C1 segment of cervical spinal cord (tissue), 14 donors: ENCODE measurements at places on chromosomes 6 and 20.

- no peak for DNase-seq
Measured at GRCh38 chr6:19968201-19968600, 131.0 kb downstream of the ID4 start.

DNA sequence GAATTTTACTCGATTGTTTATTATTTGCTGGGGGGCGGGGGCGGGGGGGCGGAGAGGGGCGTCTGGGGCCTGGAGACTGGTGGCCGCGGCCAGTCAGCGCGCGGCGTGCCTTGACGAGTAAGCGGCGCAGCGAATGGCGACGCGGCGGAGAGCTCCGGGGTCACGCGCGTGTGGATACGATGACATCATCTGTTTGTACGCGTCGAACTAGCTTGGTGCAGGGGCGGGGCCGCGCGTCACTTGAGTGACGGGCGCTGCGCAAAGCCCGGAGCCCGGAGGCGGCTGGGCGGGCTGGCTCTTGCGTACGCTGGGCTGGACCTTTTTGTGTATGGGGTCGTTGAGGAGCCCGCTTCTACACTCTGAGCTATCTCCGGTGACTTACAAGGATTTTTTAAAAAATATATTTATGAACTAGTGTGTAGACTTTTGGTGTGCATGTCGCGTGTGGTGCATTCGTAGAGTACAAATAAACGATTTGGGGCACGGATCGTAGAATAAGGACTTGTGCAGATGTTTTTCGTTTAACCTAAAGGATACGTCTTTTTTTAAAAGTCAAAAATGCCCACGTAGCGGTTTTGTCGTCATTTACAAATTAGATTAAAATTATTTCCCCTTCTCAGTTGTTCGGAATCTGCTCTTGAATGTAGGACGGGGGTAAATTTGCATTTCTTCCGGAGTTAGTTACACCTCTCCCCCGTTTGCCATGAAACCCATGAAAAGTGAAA is 2.2 kb upstream of the FOXO3 start:
- peak; percentile 98 for DNase-seq

- no peak for DNase-seq
Measured at GRCh38 chr6:168700880-168701279, 259.9 kb downstream of the SMOC2 start.

DNA sequence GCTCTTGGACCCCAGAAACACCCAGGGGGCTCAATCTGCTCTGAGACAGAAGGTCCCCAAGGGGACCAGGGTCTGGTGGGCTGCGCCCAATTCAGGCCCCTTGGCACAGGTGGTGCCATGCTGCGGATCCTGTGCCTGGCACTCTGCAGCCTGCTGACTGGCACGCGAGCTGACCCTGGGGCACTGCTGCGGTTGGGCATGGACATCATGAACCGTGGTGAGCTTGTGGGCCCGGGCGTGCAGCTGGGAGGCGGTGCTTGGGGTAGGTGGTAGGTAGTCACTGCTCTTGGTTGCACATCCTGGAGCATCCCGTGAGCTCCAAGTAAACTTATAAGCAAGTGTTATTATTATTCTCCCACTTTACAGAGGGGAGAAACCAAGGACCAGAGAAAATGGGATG is at the start of gene BPIFB6:
Gene BPIFB6 (plus strand): TSS at position 118 of the 400 bp plus-strand sequence. CDS start 0 bp downstream, at position 118.
- DNase-seq = no peak

GRCh38 chr6:146545581-146545980 is 1.9 kb downstream of the RAB32 start:
- no peak for DNase-seq

DNA sequence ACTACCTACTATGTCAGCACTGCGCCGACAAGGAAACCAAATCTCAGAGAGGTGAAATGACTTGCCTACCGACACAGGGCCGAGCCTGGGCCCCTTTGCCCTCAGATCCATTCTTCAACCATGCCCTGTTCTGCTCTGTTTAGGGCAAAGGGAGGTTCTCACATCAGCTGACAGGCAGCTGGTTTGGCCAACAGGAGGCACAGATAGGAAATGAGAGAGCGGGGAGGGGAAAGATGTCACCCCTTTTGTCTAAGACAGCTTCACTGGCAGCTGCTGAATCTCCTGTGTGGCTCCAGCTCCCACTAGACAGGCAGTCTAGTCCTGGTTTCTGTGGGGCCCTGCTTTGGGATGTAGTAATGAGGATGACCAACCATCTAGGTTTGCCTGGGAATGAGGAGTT is 158.7 kb downstream of the TMEM200A start:
- DNase-seq = no peak

- DNase-seq = no peak
Measured at GRCh38 chr6:107653183-107653580, 163.3 kb downstream of the SOBP start.

GRCh38 chr20:22679197-22679596 is 94.8 kb upstream of the FOXA2 start:
- DNase-seq = no peak

DNA sequence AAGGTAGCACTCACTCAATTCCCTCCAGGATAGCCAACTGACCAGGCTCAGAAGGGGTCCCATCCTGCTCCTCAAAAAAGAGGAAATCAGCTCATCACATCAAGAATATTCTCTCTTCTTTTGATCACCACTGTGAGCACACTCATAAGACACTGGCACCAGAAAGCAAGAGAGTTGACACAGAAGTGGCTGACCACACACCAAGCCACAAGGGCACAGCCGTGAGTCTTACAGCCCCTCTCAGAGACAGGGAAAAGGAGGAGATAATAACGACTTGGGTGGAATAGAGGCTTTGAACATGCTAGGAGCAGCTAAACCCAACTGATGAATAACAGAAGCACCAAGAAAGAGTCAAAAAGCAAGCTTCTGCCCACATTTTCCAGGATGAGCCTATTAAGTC is 249.1 kb upstream of the PREP start:
- no peak for DNase-seq

DNA sequence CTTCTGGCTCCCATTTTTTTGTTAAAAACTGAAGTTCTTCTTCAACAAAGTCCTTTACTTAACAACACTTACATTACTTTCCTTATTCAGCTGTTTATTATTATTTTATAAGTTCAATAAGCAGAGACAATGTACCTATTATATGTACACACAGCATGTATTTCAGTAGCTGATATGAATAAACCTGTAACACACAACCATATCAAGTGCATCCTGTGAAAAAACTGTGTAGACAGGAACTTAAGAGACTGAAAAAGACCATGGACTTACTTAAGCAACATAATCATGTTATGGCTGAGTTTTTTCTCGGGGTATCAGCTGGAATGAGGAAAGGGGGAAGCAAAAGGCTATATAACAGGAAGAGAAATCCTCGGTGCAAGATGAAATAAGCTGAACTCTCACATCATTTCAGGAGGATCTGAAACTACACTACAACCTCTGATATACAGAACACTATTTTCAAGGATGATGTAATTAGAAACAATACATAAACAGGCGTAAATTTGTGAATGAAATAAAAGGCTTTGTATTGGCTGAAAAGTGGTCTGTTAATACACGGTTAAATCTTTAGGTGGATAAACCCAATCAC is 70.9 kb downstream of the REV3L start:
- no peak for DNase-seq

- no peak for DNase-seq
Measured at GRCh38 chr20:47600967-47601547, 99.4 kb downstream of the NCOA3 start.

DNA sequence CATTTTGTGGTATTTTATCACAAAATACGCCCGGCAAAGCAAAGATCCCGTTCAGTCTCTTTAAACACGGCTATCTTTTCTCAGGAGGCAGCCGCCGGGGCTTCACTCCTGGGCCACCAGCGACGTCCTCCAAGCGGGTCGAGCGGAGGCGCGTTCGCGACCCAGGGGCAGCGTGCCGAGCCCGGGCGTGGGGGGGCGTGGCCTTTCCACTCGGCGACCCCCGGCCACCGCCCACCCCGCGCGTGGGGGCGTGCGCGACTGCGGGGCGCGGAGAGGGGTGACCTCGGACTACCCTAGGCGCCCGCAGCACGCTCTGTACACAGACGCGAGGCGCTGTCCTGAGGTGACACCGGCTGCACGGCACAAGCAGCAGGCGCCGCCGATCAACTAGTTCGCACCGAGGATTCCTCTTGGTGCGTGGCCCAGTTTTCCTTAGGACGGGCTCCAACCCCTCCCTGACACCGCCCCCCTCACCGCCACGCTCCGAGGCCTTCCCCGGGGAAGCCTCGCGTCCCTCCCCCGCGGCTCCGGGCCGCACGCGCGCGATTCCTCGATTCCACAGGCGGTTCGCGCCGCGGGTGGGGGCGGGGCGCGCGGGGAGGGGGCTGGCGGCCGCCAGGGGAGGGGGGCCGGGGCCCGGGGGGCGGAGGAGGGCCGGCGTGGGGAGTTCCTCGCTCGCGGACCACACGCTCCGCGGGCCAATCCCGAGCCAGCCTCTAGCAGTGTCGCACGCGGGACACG is 1.1 kb upstream of the JARID2 start:
- DNase-seq = no peak

DNA sequence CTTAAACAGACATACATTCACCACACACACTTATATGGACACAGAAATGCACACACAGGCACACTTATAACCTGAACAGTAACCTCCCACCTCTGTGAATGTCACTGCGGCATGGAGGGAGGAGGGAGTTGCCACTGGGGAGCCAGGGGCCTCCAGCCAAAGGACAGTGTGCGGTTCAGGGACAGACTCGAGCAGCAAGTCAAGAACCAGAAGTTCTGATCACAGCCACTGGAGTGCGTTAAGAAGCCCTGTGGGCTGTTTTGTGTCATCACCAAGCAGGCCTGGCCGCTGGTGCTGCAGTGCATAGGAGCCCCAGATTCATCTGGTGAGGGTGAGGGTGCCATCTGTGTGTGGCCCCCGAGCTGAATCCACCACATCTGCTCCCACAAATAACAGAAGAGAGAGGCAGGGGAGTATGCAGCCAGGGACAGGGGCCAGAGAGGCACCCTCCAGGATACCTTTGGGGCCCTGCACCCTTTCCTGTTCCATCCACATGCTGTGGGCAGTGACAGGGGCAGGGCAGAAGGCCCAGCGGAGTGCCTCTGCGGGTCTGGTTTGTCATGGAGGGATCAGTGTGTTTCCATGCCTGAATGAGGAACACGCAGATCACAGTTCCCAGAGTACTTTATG is 20.3 kb downstream of the SYNDIG1 start:
- DNase-seq = no peak

GRCh38 chr6:138728662-138729061 is 44.9 kb upstream of the CCDC28A start:
- no peak for DNase-seq

GRCh38 chr6:167569041-167569805 is 244.3 kb downstream of the TTLL2 start:
- no peak for DNase-seq

DNA sequence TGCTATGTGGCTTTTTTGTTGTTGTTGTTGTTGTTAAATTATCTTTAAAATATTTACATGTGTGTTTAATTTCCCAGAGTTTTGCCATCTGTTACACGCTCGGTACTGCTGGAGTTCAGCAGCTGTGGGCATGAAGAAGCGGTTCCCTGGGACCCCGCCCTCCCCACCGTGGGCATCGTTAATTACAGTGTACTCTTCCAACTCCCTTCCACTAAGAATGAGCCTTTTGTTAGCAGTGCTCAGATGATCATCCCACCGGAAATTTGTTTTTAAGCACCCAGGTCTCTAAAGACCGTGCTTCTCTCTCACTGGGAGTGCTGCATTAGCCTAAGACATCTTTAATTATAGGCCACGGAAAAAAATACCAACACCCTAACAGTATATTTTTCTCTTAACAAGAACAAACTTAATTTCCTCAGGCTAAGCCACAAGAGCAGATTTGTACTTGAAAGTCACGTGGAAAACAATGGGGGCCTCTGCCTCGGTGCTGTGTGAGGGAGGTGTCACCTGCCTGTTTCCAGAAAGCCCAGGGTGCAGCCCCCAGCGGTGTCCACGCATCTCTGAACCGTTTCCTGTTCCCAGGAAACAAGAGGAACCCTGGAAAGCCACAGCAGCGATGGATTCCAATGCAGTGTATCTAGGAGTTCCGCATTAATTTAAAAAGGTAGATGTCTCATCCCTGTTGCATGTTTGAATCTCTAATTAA is 113.3 kb upstream of the FRMD1 start:
- DNase-seq = no peak

- no peak for DNase-seq
Measured at GRCh38 chr6:112245511-112246203, 8.7 kb downstream of the LAMA4 start.

DNA sequence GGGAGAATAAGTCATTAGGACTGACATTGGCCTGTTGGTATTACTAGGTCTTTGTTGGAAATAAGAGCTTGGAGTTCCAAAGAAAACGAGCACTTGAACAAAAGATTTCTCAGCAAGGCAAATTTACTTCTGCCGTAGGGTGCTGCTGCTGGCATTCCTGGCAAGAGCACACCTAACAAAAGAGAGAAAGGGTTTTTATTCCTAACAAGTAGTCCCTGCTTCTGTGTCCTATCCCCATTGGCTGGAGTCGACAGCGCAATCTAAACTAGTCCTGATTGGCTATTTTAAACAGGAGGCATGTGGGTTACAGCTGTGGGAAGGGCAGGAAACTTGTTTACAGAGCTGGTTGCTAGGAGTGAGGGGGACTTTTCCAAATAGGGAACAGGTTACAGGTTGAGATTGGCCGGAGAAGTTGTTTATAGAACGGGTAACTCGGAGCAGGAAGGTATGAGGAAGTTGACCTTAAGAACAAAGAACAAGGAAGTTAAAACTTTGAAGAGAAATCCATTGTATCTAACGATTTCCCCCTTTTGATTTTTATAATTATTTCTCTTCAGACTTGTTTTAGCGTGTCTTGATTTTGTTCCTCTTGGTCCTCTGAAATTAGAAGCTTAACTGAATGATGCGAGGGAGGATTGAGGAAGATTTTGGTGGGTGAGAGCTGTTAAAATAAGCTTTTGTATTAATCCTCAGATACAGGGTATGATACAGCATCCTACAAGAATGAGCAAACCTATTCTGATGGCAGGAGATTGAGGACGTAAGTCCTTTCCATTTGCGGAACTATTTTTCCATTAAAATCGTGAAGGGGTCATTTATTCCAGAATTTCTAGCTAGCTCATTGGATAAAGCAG is 3.4 kb upstream of the ZNFX1 start:
- DNase-seq = no peak

DNA sequence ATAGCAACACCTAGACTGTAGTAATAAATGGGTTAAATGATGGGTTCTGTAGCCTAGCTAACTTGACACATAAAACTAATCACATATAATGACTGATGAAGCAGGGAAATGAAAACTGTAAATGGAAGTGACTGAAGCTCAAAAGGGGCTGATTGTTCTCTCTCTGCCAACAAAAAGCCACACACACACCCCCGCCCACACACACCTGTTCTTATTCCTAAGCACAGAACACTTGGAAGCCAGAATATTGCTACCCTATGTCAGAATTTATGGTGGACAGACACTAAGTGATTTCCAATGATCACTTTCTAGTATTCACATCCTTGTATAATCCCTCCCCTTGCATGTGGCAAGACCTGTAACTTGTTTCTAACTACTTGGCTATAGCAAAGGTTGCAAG is 603.5 kb downstream of the UTRN start:
- no peak for DNase-seq
